Activated T-helper 2 cell treated with anti-CD3 and anti-CD28 coated beads, Interferon-gamma antibody, Interleukin-2, Interleukin-4, amounts not matched to agents 10 μg/mL and 5 μg/mL and 100 μg/mL, durations not matched to agents 14 hours and 24 hours and 36 hours (primary cell): ENCODE measurements at places on chromosomes 12 and 14. TPM values are rescaled to one million over a fixed set of nuclear protein-coding genes. Genes with fewer than 3 reads are reported as not detected.

DNA sequence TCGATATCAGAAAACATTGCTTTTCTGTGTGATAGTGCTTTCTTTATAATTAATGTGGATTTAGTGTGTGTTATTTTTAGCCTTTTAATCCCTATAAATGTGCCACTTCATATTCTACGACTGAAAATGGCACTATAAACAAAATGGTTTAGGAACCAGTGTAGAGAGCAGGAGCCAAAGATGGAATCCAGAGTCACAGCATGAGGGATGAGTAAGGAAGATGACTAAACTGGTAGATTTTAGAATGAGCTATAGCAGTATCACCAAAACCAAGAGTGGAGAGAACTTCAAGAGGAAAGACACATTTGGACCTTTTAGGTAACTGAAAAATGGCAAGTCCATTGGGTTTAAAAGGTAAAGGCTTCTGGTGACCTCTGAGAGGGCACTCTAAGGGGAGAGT is 887.2 kb downstream of the NRXN3 start:
- no peak for DNase-seq

DNA sequence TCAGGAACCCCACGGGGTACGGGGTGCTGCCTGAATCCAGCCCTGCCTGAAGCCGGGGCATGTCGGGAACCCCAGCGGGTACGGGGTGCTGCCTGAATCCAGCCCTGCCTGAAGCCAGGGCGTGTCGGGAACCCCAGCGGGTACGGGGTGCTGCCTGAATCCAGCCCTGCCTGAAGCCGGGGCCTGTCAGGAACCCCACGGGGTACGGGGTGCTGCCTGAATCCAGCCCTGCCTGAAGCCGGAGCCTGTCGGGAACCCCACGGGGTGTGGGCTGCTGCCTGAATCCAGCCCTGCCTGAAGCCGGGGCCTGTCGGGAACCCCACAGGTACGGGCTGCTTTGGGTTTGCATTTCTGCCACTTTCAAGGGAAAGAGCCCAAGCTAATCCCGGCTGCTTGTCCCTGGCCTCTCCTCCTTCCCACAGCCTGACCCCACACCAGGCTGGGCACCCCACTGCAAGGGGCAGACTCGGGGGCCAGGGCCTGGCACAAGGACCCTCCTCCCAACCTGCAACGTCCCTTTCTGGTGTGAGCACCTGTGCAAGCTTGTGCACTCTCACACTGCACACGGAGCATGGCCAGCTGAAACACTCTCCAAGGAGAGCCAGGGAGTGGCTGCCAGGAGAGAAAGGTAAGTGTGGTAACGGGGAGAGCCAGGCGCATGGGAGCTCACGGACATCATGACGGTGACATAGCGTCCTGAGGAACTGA is 5.6 kb upstream of the FBRSL1 start:
- DNase-seq = no peak

GRCh38 chr14:37669242-37669641 is 73.8 kb downstream of the TTC6 start:
- no peak for DNase-seq

DNA sequence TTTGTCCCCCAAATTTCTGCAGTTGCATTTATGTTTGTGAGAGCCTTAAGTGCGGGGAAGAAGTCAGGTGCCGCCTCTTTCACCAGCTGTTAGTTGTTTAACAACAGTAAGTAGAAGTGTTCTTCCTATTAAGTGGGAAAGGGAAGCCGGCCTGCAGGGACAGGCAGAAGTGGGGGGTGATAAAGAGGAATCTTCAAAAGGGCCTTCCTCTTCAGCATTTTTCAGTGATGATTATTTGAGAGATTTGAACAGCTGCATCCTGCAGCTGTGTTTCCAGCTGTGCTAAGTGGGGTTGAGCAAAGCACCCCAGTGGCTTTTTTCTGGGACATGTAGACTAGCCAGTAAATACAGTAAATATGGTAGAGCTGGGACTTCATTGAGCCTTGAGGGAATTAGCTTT is 32.1 kb upstream of the SLC38A1 start:
- DNase-seq = no peak

DNA sequence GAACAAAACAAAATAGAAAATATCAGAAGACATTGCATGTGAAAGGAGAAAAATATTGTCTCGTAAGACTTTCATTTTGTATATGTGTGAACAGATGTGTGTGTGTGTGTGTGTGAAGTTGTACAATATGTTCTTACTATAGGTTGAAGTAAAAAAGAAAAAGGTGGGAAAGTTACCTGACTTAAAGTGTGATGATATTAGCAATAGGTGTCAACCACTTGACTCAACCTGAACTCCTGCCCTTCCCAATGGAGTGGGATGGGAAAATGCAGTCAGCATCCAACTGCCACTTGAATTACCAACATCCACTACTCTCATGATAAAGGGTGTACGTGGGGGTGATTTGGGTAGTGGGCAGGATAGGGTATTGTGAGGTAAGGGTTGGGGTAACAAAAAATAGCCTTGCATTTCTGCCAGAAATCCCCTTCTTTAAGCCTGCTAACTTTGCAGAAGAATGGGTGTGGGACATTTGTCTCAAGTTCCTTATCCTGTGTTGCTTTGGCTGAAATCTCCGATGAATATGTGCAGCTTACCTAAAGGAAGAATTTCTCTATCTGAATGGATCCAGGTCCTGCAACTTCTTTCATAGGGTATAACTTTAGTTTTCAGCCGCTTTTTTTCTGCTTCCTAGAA is 181.6 kb downstream of the CHST11 start:
- DNase-seq = no peak

- no peak for DNase-seq
Observed at GRCh38 chr12:104010606-104011169, 39.3 kb downstream of the GLT8D2 start.

DNA sequence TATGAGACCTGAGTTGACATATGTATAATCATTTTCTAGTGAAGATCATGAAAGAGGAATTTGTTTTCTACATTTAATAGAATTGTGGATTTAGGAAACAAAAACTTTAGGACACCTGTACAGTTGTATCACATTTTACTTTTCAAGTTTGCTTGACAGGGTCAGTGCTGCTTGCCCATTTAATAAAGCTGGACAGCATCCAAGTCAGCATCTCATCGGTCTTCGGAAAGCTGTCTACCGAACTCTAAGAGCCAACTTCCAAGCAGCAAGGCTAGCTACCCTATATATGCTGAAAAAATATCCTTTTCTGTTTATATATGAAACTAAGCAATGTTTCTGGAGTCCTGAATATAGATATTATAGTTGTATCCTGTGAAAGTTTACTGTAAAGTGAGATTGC is 52.3 kb downstream of the VEZT start:
- no peak for DNase-seq

- no peak for DNase-seq
Observed at GRCh38 chr14:97410667-97411620, 613.8 kb downstream of the VRK1 start.

GRCh38 chr14:105847400-105847799 is 321.0 kb downstream of the TMEM121 start:
- DNase-seq = no peak

GRCh38 chr12:10069099-10069498 is 29.7 kb downstream of the CLEC1A start:
- DNase-seq = no peak

DNA sequence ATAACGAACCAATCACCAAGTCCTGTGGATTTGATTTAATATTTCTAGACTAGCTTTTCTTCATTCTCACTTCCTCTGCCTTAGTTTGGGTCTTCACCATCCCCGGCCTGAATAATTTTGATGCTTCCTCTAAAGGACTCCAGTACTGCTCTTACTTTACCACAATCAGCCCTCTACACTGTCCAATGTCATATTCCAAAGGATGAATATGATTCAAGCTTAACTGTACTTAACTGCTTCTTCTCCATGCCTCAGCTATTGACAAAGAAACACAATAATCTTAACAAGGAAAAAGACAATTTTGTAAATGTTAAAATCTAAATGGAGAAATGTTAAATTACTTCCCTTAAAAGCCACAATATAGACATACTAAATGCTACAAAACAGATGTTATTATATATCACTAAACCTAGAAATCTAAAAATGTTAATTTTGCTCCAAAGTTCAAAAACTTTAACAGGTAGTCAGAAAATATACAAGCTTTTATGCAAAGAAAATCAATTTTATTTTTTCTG is 70.2 kb downstream of the STXBP6 start:
- no peak for DNase-seq

- no peak for DNase-seq
Observed at GRCh38 chr12:80714055-80714454, 2.7 kb upstream of the MYF5 start.

DNA sequence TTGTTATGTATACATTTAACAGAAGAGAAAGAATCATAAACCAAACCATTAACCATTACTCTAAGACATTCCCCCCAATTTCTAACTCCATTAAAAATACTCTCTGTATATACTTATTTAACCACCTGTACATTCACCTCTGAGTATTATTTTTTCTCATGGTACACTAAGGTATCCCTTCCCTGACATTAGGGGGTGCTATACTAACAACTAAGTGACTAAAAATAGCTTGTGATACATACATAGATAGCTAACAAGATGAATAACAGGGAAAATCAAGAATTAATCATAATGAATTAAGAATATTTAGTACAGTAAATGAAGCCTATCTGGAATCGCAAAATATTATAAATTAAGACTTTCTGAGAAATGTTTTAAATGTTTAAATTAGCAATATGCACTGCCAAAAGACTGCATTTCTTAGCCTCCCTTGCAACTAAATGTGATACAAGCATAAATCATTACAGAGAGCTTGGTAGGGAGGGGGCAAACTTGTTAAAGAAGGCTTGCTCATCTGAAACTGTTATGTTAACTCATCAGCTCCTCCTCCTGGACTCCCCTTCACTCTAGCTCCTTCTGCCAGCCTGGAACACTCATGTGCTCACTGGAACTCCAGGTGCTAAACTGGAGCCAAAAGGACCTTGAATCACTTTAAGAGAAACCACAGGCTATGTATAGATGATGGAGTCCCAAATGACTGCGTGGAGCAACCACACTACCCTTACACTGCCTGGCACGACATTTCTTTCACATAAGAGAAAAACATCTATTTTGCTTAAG is 14.9 kb downstream of the C2CD5 start:
- no peak for DNase-seq

GRCh38 chr12:14960548-14961465 is 594 bp downstream of the ARHGDIB start:
- DNase-seq = peak; percentile 43

DNA sequence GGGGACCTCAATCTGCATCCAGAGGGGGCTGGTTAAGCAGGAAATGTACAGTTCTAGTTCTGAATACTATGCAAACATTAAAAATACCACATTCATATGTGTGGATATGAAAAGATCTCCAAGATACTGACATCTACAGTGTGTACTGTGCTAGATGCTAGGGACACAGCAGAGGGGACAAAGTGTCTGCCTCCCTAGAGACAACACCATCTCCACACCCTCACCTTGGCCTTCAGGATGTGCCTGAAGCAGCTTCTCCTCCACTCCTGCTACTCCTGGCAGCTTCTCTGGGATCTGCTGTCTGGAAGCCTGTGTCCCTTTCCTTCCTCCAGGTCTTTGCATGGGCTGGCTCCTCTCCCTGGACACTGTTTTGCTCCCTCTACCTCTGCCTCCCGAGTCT is 10.7 kb upstream of the SRSF9 start:
- DNase-seq = no peak

- no peak for DNase-seq
Observed at GRCh38 chr12:4116251-4117111, 157.1 kb upstream of the CCND2 start.

DNA sequence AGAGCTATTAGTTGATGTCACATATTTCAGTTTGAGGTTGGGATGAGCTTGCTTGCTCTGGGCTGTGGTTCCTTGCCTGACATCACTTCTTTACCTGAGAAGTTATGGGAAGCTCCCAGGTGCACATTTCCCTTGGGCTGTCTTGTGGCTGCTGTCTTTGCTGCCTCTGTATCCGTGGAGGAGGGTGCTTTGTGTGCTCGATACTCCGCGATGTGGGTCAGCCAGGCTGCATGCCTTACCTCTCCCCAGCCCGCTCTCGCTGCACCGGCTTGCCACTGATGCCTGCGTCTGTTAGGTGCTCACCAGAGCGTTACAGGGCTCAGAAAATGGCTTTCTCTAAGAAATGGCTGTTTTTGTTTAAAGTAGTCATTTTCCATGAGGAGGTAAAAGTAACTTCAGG is 19.6 kb downstream of the PELI2 start:
- no peak for DNase-seq

- DNase-seq = no peak
Observed at GRCh38 chr14:86799244-86799647, 1193.7 kb downstream of the GALC start.

- DNase-seq = no peak
Observed at GRCh38 chr14:43803076-43803689, 703.9 kb downstream of the FSCB start.

DNA sequence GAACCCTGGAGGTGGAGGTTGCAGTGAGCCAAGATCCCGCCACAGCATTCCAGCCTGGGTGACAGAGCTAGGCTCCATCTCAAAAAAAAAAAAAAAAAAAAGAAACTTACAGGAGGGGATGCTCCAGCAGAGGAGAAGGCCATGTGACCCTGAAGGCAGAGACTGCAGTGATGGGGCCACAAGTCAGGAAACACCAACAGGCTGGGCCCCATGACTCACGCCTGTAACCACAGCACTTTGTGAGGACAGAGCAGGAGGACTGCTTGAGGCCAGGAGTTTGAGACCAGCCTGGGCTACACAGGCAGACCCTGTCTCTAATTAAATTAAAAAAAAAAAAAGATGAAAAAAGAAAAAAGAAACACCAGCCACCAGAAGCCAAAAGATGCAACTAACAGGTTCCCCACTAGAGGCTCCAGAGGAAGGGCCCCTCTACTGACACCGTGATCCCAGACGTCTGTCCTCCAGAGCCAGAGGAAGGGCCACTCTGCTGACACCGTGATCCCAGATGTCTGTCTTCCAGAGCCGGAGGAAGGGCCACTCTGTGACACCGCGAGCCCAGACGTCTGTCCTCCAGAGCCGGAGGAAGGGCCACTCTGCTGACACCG is 9.1 kb upstream of the GLT1D1 start:
- DNase-seq = no peak

DNA sequence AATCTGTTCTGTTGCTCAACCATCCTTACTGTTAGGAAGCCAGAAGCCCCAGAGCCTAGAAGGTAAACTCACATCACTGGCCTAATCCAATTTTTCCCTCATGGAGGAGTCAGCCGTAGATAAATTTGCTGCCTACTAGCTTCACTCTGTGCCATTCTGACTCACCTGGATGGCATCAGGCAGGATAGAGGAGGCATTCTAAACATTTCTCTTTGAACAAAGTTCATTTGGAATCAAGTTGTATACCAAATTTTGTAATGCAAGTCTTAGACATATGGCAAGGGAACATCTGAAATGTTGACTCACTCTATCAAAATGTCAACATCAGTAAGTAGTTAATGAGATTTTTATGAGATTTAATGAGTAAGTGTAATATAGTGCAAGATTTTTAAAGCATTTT is 13.6 kb upstream of the TBC1D30 start:
- DNase-seq = no peak

DNA sequence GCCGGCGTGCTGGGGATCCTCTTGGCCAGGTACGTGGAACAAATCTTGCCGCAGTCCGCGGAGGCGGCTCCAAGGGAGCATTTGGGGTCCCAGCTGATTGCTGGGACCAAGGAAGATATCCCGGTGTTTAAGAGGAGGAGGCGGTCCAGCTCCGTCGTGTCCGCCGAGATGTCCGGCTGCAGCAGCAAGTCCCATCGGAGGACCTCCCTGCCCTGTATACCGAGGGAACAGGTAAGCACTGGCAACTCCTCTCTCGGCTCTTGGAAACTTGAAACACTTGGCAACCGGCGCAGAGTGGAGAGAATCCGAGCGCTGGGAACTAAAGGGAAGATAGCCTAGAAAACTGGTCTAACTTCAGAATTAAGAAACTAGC is 1.7 kb downstream of the PDE3A start:
- DNase-seq = no peak

NDUFA12 gene
- total RNA-seq = 117 and 118 TPM in 2 replicates

NINJ2 gene
- total RNA-seq = 3.1 and 4.6 TPM in 2 replicates

PLA2G1B gene
- not detected in 2 replicates for total RNA-seq

NPFF gene
- total RNA-seq = not detected in 2 replicates

SPX gene
- 1.1 and 1.6 TPM in 2 replicates for total RNA-seq

CLEC4D gene
- not detected in 2 replicates for total RNA-seq
